ENCODE measurements at places on chromosomes 3 and 15.
A peak's percentile ranks its signal among the peaks of the same experiment; 100 is the strongest.

- DNase-seq = no peak
These were observed 5.6 kb upstream of the LRRC34 start for GRCh38 chr3:169818316-169818715.

DNA sequence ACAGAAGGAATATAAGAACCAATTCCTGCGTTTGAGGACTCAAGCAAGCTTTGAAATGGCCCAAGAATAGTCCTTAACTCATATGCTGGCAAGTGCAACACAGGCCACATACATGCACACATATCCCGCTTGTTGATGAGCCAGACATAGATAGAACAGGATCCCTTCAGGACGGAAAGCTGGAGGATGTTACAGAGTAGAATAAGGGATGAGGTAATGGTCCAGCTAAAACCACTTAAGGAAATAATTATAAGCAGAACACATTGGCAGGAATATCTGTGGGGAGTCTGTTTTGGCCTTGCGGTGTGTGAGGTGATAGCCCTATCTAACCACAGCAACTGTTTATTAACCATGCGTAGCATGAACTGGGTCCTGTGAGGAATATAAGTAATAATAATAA is 25.0 kb downstream of the SCG3 start:
- DNase-seq = no peak

GRCh38 chr15:74257105-74257504 is 21.0 kb downstream of the CCDC33 start:
- no peak for DNase-seq

- peak; percentile 44 for DNase-seq
These were observed 43.0 kb upstream of the TLE3 start for GRCh38 chr15:70140543-70141375.

GRCh38 chr3:30518181-30518864 is 88.1 kb upstream of the TGFBR2 start:
- no peak for DNase-seq

DNA sequence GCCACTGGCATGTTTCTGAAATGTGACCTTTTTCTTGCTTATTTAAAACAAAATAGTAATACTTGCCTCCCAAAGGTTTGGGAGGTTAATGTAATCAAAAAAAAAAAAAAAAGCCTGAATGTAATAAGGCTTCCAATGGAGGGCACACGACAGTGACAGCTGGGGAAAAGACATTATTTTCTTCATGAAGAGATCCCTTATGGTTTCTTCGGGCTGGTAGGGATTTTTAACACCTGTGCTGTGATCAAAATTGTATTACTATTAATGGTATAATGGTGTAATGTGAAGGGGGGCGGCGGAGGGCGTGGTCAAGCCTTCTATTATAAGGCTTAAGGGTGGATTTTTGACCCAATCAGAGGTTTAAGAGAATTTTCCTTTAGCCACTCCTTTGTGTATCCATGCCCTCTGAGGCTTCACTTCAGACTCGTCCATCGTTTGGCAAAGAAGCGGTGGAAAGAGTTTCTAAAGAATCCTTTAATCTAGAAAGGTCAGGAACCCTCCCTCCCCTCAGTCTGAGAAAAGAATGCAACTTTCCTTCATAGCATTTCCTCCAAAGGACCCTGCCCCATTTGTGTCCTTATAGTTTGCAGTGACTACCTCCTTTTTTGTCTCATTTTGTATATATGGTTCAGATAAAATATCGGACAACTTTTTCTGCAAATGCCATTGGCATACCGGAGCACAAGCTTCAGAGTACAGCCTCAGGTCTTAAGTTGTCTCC is 89.5 kb upstream of the CHD2 start:
- no peak for DNase-seq

DNA sequence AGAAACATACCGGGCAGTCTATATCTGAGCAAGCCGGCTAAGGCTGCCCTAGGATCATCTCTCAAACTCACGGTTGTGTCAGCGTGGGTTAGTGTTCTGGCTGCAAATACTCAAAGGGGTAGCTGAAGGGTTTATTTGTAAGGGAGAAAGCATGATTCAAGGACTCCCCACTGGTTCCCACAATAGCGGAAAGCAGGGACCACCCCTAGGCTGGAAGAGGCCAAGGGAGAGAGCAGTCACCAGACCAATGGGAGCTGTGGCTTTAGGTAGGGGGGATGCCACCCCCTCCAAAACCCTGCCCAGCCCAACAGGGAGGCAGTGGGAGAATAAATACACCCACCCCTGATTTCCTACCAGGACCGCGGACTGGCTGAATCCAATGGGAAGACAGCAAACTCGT is 7.3 kb upstream of the LMCD1 start:
- no peak for DNase-seq

GRCh38 chr15:69551391-69552056 is 98.9 kb downstream of the RPLP1 start:
- DNase-seq = no peak
